ENCODE measurements at places on chromosomes 6 and 20.

DNA sequence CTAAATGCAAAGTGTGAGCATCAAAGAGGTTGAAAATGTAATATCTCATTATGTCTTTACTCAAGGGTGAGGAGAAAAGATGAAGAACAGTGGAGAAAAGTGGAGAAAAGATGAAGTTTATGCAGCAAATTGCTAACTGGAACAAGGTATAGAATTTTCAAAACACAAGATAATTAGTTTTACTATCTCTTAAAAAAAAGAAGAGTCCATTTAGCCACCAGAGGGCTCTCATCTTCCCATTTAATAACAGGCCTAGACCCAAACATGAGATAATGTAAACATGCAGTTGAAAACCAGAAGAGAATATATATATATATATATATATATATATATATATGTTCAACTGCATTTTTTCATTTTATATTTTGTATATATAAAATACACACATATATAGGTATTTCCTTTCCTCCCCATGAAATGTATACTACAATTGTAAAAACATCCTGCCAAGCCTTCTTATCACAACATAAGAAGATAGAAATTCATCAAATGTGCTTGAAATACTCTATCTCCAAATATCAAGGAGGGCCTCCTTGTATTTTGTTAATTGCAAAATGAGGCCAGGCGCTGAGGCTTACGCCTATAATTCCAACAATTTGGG is 78.4 kb downstream of the ADTRP start:
- peak; percentile 44 for DNase-seq

DNA sequence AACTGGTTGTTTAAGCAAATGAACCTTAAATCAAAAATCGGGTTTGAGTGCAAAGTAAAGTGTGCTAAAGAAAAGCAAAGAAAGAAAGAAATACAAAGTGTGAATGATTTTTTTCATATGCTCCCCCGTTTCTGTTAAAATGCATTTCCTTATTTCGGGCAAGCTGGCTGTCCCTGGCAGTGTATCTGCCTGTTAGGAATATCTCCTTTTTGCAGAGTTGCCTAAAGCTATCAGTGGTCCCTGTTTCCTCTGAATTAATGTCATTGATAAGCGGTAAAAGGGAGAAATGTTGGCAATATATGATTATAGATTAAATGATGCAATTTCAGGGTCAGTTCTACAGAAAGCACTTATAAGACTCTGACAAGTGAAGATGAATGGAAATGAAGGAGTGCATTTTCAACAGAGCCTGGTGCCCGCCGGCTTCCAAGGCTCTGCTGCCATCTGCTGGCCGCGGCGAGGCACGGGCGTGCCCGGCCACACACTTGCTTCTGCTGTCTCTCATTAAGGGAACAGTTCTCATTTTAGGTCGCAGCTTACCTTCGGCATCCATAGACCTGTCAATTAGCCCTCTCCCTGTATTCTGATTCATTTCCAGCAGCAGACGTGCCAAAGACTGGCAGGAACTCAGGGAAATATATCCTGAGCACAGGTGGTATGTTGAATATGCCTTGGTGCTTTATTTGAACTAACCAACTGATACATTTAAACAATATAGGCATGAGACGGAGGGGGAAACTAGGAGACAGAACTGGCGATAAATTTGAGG is 381.9 kb downstream of the C6orf118 start:
- peak; percentile 44 for DNase-seq

GRCh38 chr20:59016795-59017492 is 2.3 kb upstream of the TUBB1 start:
- no peak for DNase-seq

DNA sequence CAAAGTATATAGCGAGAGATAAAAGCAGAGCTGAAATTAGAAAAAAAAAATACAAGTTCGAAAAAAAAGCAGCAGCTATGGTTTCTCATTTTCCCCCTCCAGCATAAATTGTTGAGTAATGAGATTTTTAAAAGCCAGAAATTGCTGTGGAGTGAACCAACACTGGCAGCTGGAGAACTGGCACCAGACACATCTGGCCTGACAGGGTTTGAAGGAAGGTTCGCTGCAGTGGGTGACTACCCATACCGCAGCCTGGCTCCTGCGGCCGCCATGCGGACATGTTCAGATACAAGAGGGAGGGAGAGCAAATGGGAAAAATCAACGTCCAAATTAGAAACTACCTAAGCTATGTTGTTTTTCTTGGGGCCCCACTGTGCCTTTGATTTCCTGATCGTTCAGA is 3.3 kb downstream of the APCDD1L start:
- no peak for DNase-seq

DNA sequence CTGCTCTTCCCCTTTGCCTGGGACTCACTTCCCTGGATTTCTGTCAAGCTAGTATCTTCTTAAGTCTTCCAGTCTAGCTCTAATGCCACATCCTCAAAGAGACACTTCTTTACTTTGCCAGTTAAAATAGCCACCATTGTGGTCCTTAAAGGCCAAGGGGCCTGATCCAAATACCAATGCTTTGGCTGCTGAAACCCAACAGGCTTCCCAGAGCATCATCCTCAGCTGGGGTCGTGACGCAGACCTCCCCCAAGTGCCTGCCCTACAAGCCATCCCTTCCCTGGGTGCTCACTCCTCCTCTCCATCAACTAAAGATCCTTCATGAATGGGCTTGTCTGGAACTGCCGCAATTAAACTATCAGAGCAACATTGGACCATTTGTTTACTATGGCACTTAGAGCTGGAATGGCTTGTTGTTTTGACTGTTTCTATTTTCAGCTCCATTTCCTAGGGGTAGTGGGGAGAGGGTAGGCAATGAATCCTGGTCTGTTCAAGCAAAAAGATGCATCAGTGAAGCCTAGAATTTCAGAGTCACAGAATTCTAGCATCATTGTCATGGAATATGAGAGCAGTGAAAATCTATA is 79.6 kb upstream of the SIRPA start:
- no peak for DNase-seq

DNA sequence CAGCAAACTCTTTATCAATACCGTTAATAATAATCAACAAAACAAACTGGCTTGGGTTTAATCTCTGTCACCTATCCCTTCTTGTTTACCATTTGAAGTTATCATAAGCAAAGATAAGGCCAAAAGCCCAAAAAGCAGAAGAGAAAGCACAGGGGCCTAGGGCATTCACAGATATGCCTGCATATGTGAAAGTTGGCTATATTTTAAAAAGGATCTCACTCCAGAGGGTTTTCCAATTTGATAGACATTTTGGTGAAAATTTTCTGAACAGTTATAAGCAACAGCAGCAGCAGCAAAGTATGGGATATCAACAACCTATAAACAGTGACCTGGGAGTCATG is 101.1 kb downstream of the ATXN1 start:
- DNase-seq, result no peak

- DNase-seq, result no peak
Observed at GRCh38 chr20:1786486-1786885, 108.7 kb upstream of the SIRPA start.

- DNase-seq, result no peak
Observed at GRCh38 chr6:62429781-62430180, 143.8 kb upstream of the KHDRBS2 start.

- peak; percentile 2 for DNase-seq
Observed at GRCh38 chr6:138622967-138623366, 123.7 kb upstream of the NHSL1 start.

DNA sequence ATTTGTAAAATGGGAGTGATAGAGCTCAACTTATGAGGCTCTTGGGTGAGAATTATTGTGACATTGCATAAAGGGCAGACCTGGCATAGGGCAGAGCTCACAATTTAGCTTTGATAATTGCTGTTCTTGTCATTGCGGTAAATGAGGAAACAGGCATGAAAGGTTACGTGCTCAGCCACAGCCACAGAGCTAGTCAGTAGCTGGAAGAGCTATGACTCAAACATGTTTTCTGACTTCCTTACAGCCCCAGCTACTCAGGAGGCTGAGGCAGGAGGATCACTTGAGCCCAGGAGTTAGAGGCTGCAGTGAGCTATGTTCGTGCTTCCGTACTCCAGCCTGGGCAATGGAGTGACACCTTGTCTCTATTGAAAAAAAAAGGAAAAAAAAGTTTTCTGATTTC is 3.5 kb upstream of the GHRH start:
- no peak for DNase-seq

DNA sequence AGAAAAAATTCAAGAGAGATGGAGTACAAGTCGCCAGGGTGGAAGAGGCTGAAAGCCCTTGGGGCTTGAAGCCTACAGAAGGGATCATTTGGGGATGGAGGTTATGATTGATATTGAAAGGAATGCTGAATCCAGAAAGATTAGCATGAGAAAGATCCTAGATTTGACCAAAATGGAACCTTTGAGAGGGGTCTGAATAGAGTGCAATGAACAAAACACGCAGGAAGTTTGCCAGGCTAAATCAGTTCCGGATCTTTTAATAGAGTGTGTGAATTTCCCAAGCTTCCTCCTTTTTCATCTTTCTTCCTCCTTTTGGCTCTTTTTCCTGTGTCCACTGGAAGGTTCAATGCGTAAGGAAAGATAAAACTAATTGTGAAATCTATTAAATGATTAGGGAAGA is 15.3 kb downstream of the IPCEF1 start:
- DNase-seq, result no peak

- DNase-seq, result no peak
Observed at GRCh38 chr6:7823552-7823951, 87.0 kb downstream of the TXNDC5 start.

GRCh38 chr20:63889241-63890200 is 5.4 kb upstream of the DNAJC5 start:
- DNase-seq, result no peak

DNA sequence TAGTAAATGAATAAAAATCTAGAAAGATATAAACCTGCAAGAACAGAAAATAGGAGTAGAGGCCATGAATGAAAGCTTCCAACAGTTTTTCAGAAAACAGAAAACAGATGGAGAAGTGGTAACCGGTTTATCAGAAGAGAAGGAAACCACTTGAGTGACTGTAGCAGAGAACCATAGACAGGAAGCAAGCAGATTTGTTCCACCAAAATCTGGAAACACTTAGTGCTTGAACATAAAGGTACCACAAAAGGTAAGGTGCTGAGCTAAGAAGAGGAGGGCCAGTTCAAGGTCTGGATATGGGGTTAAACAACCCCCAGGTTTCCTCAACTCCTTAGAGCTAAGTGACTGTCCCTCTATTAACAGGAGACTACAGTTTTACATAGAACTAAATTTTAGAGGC is 9.2 kb upstream of the KIAA0319 start:
- no peak for DNase-seq

DNA sequence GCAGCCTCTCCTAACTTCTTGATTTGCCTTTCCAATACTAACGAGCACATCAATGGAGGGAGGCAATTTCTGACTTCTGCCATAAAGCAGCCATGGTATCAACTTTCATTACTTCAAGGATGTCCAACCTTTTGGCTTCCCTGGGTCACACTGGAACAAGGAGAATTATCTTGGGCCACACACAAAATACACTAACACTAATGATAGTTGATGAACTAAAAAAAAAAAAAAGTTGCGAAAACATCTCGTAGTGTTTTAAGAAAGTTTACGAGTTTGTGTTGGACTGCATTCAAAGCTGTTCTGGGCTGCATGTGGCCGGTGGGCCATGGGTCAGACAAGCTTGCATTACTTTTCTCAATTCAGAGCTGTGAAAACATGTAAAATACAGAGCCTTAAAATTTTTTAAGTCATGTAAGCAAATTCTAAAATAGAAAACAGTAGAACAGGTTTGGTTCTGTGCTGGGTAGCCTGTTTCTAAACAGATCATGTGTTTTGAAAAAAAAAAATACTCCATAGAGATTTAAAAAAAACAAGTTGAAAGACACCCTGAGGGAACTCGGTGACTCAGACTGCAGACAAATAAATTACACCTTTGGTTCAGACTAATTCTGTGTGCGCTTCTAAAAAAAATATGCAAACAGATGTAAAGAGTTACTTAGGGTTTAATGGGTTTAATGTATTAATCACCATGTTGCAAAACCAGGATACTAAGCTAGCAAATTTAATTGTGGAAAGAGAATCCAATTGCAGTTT is 43.6 kb upstream of the SLC22A23 start:
- DNase-seq, result no peak

- DNase-seq, result no peak
Observed at GRCh38 chr6:44301106-44301505, 12.0 kb downstream of the AARS2 start.

- DNase-seq, result peak; percentile 66
Observed at GRCh38 chr20:47704746-47705496, 80.4 kb downstream of the SULF2 start.

GRCh38 chr20:49882171-49882970 is 33.0 kb downstream of the SPATA2 start:
- no peak for DNase-seq

DNA sequence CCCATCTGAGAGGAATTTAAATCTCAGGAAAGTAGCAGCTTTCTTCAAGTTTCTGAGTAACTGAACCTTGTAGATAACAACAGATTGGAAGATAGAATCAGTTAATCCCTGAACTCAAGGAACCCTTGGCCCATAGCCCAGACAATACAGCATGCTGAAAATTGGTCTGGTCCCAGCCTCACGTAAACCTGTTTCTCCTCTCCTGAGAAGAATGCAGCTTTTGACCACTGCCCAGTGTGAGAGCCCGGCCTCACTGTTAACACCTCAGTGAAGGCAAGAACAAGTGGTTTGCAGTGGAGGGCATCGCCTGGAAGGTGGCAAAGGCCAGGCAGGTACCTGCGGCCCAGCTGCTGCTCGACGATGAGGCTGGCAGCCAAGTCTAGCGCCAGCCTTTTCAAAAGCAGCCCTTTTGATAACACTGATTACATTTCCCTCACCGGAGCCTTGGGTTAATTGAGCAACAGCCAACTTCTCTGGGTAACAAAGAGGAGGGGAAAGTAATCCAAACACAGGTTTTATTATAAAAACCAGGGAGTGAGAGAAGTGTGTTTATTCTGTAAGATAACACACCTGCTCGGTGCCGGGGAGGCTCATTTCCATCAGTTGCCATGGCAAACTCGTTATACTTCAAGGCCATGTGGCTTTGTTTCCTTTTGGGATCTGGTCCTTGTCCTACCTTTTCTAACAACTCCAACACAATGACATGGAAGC is 54.0 kb downstream of the TRAF3IP2 start:
- no peak for DNase-seq

GRCh38 chr20:7765221-7765620 is 175.0 kb downstream of the HAO1 start:
- DNase-seq, result no peak

DNA sequence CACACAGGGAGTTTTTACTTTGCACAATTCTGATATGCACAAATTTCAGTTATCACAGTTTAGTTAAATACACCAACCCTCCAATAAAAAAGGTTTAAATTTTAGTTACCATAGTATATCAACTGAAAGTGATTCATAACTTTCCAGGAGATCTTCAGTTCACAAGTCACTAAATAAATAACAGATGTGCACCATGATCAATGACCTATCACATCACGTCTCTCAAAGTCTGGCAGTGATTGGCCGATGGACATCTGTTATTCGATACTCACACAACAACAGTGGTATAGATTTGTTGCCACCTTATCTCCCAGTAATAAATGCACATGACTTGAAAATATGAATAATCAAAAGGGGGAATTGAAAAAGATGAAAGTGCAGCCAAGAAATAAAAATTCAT is 66.8 kb upstream of the PTCHD4 start:
- no peak for DNase-seq

DNA sequence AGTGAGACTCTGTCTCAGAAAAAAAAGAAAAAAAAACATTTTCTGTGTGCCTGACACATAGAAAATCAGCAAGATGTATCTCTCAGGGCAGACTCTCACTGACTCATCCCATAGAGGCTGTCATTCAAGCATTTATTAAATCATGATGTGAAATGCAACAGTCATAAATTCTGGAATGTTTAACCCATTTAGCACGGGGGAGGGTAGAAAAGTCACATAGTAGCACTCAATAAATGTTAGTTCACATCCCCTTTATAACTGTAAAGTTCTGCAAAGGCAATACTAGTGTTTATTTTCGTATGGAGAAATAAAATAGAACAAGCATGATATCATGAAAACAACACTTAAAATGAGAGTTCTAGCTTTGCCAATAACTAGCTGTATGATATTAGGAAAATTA is 15.5 kb upstream of the CARMIL1 start:
- no peak for DNase-seq

All from SW480 (cell line).